AG09319 (cell line): ENCODE measurements at places on chromosomes 16 and 17.
A peak's percentile ranks its signal among the peaks of the same experiment; 100 is the strongest.

DNA sequence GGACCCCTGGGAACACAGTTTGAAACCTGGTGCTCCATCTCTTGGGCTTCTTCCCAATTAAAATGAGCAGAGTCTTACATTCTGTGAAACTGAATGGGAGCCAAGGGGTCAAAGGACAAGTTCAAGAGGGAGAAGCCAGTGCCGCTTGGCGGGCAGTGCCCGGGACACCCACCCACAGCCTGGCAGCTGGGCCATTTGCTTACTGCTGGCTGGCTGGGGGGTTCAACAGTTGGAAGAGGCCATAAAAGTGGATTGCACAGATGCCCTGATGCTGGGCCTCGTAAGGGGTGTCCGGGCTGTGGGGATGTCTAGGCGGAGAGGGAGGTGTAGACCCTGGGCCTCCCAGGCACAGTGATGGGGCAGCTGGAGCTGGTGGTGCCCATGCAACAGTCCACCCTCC lies 52.1 kb downstream of the CMIP start:
- no peak for DNase-seq

- no peak for DNase-seq
Observed at GRCh38 chr16:4412854-4413253, 3.5 kb downstream of the CORO7 start.

DNA sequence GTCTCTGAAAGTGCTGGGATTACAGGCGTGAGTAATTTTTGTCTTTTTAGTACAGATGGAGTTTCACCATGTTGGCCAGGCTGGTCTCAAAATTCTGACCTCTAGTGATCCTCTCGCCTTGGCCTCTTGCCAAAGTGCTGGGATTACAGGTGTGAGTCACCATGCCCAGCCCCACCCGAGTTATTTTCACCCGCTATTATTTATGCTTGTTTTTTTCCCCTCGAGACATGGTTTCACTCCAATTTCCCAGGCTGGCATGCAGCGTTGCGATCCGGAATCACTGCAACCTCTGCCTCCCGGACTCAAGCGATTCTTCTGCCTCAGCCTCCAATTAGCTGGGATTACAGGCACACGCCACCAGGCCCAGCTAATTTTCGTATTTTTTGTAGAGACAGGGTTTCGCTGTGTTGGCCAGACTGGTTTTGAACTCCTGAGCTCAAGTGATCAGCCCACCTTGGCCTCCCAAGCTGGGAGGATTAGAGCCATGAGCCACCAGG lies 9.2 kb downstream of the RPL23 start:
- no peak for DNase-seq

GRCh38 chr16:79186196-79186595 lies 414.3 kb downstream of the MAF start:
- no peak for DNase-seq

DNA sequence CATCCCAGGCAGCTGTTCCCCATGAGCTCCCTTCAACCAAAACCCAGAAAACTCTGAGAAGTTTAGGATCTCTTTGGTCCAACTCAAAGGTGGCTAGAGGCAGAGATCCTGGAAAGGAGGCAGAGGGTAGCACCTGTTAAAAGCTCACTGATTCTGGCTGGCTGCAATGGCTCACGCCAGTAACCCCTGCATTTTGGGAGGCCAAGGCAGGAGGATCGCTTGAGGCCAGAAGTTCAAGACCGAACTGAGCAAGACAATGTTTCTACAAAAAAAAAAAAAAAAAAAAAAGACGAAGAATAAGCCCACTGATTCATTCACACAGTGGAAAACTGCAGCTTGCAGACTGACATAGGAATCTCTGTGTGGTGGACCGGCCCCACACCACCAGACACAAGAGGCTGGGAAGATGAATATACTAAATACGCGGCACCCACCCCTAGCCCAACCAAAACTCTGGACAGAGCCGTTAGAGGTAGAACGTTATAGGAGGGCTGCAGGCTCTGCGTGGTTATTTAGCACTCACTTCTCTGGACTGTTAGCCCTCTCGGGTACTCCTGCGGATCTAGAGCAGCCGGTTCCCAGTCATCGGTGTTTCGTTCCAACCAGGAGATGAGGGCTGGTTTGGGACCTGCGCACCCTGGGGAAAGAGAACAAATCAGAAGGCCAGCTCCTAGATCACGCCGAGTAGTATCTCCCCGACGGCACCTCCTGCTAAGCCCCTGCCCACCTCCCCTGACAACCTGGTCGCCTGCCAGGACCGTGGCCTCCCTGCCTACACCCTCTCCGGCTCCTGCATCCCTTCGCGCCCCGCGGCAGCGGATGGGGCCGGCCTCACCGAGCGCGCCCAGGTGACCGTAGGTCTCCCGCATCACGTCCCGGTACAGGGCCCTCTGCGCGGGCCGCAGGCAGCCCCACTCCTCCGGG lies 925 bp downstream of the ZNF689 start:
- no peak for DNase-seq

DNA sequence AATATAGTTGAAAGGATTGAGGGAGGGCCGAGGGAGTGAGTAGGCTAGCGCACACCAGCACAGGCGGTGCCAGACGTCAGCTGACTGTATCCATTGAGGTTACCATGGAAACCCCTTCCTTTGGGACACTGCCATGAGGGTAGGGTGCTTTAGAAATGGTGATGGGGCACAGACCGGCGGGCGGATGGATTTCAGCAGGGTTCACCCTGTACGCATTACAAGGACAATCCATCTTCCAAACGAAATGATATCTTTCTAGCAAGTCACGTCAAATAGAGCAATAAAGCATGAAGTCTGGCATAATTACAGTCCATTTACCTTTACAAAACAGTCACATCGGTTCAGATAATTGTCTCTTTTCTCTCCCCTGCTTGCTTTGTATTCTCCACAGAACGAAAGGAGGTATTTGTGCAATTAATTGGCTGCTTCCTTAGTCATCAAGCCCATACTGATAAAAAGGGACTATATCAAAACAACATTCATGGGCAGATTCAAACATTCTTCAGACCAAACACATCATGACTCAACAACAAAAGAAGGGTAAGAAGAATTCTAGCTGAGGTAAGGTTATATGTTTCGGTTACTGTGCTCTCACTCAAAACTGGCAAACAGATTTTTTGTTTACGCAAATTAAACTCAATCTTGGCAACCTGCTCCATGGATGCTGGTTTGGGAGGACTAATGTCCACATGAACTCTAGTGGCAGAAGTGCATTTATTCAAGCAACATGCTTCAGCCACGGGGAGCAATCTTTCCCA lies 140.6 kb downstream of the CDK5R1 start:
- DNase-seq = no peak

GRCh38 chr17:49899191-49899485 lies 51.3 kb upstream of the TAC4 start:
- DNase-seq = no peak

GRCh38 chr17:43399839-43400328 lies 1.1 kb downstream of the ARL4D start:
- no peak for DNase-seq

DNA sequence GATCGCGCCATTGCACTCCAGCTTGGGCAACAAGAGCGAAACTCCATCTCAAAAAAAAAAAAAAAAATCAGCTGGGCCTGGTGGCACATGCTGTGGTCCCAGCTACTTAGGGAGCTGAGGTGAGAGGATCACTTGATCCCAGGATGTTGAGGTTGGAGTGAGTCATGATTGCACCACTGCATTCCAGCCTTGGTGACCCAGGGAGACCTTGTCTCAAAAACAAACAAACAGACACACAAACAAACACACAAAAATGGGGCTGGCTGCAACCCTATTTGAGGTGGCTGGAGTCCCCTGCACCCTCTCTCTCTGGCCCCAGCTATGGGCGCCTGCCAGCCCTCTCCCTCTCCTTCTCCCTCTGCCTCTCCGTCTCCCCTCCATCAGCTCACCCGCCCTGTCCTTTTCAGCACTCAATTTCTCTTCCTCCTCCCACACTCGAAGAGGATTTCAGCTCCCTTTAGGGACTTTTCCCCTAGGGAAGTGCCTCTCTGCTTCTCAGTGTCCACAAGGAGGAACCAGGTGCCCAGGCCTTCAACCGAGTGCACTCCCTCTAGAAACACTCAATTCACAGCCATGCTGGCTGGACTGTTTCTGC lies 17.5 kb upstream of the TFAP4 start:
- no peak for DNase-seq

DNA sequence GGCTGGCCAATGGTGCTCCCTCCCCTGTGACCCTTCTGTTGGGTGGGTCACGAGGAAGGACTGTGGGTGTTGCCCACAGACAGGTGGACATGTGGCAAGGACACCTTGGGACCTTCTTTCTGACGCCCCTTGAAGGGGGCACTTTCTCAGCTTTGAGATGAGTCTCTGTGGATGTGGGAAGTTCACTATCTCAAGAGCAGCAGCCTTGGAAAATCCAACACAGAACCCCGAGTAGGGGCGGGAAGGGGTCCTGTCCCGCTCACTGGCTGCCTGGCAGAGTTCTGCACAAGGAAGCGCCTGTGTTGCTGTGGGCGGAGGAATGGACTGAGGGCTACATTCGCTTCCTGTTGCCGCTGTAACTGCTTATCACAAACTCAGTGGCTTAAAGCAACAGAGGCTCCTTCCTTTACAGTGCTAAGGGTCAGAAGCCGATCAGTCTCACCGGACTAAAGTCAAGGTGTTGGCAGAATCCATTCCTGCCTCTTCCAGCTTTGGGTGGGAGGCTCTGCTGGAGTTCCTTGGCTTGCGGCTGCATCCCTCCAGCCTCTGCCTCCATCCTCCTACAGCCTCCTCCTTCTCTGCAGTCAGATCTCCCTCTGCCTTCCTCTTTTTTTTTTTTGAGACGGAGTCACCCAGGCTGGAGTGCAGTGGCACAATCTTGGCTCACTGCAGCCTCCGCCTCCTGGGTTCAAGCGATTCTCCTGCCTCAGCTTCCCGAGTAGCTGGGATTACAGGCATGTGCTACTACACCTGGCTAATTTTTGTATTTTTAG lies 305.2 kb downstream of the SEC14L1 start:
- DNase-seq = no peak

GRCh38 chr17:78365561-78366108 lies 5.8 kb upstream of the SOCS3 start:
- no peak for DNase-seq

DNA sequence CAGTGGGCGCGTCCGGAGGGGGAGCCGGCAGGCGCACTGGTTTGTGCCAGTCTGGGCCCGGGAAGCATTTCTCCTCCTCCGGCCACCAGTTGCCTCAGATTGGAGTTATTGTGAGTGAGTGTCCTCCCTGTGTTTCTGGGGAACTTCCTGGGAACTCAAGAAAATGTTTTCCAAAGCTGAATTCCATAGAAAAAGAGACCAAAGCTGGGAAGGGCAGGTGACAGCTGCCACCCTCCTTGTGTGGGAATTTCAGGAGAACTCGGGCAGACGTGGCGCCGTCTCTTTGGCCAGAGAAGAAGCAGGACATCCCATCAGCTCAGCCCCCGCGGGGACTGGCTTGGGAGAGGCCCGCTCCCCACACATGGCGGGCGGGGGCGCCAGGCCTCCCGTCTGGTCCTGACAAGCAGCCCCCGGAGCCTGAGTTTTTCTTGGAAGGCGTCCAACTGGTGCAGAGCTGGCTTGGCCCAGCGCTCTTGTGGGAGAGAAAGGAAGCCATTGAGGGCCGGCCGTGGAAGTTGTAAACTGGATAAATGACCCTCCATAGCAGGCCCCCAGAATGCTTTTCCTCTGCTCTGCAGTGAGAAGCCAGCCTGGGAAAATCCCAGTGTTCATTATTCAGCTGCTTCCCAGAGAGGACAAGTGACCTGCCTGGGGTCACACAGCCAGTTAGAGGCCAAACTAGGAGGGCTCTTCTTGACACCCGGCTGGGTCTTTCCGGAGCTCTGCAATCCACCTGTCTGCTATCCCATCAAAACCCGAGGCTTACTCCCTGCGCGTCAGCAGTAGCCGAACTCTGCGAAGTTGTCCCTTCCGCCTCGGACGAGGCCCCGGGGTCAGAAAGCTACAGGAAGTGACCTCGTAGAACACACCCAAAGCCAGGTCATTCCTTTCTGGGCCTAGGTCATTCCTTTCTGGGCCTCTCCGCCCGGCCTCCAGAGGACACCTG lies 39.2 kb upstream of the GSE1 start:
- no peak for DNase-seq

GRCh38 chr16:28932339-28933141 lies 769 bp downstream of the CD19 start:
- DNase-seq = no peak

GRCh38 chr17:83117583-83117982 lies 38.2 kb downstream of the METRNL start:
- no peak for DNase-seq

- DNase-seq = no peak
Observed at GRCh38 chr16:29862383-29862883, 593 bp downstream of the CDIPT start.

DNA sequence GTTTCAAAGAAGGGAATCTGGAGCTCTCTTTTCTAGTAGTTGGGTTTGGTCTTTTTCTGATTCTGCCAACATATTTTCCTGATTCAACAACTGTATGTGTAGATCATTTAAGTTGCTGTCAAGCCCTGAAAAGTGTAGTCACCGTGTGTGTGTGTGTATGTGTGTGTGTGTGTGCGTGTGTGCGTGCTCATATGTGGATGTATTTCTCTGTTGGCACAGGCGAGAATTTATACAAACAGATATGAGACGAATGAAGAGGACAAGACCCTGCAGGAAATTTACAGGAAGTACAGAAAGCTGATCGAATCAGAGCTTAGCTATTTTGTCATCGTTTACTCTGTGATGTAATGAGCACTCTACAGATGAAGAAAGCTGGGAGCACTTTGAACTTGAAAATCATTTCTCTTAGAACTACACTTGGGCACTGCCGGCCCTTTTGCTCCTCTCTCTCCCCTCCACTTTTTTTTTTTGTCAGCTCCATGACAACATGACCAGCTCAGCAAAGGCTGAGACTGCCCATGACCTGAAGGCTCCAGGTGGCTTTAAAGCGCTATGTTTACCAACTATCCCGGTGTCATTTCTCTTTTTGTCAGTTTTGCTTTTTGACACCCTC lies 11.2 kb downstream of the FBXO39 start:
- DNase-seq = no peak

DNA sequence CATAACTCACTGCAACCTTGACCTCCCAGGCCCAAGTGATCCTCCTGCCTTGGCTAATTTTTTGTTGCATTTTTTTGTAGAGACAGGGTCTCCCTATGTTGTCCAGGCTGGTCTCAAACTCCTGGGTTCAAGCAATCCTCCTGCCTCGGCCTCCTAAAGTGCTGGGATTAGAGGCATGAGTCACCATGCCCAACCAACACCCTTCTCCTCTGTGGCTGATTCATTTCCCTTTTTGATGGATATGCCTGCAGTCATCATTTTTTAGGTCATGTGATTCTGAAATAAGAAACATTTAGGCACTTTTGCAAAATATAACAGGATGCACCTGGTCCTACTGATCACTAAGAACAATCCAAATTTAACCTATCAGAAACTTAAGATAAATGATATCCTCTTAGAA lies 44.0 kb upstream of the YPEL2 start:
- DNase-seq = no peak

GRCh38 chr17:43640491-43641252 lies 21.1 kb downstream of the MEOX1 start:
- no peak for DNase-seq

GRCh38 chr17:8726941-8727555 lies 17.6 kb downstream of the CCDC42 start:
- DNase-seq = no peak

- DNase-seq = peak; percentile 59
Observed at GRCh38 chr17:38454532-38454931, 26.3 kb downstream of the ARHGAP23 start.

- DNase-seq = no peak
Observed at GRCh38 chr16:63947022-63947421, 1174.8 kb downstream of the CDH11 start.
